ENCODE measurements at places on chromosomes 12 and 14.

GRCh38 chr12:111390910-111391309, 14.8 kb upstream of the SH2B3 start:
- DNase-seq, result no peak

GRCh38 chr12:131142891-131143657, 189.4 kb downstream of the ADGRD1 start:
- no peak for DNase-seq

DNA sequence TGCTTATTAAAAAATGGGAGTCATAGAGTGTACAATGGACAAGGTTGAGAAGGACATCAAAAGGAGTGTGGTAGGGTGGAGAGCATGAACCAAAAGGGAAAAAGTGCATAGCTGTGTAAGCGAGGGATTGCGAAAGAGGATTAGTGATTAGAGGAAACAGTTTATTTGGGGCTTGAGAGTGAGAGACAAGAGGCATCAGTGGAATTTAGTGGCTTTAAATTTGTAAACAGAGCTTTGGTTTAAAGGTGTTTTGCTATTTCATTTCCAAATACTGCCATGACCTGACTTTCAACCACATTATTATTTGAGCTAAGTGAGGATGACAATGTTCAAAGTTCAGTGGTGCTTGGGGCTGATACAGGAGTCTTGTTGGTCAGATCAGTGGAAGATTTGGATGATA, 53.4 kb downstream of the SLC16A7 start:
- peak; percentile 28 for DNase-seq

GRCh38 chr12:101799774-101800173, 31.0 kb downstream of the GNPTAB start:
- DNase-seq, result no peak

GRCh38 chr12:96513681-96514080, 24.3 kb downstream of the CFAP54 start:
- no peak for DNase-seq

DNA sequence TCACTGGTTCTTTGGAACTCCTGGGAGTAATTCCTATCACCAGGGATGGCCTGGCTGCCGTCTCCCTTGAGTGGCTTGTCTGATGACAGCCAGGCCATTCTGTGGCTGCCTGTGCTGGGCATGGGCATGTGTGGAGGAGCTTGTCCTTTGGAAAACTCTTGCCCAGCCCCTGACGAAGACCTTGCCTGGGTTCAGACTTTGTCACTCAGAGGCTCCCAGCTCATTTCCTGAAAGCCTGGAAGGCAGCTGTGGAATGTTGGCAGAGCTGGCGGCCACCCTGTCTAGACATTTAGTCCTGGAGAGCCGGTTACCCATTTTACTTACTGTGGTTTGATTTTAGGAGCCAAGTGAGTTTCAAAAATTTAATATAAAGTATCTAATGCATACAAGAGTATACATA, 34.0 kb downstream of the TUNAR start:
- DNase-seq, result no peak

DNA sequence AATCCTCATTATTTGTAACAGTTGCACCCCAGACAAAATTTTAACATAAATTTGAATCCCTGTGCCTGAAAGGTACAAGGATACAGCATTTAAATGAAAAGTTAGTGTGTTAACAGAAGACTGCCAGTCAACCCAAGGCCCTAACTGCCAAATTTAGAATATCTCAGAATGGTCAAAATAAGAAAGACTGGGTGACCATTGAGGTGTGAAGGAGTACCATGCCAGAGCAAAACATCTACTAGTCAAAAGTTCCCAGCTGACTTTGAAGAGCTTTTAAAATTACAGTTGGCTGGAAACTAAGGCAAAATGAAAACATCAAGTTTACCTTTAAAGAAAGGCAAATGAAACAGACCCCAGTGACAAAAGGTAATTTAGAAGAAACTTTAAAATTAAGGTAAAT, 18.4 kb downstream of the SAV1 start:
- DNase-seq, result no peak

DNA sequence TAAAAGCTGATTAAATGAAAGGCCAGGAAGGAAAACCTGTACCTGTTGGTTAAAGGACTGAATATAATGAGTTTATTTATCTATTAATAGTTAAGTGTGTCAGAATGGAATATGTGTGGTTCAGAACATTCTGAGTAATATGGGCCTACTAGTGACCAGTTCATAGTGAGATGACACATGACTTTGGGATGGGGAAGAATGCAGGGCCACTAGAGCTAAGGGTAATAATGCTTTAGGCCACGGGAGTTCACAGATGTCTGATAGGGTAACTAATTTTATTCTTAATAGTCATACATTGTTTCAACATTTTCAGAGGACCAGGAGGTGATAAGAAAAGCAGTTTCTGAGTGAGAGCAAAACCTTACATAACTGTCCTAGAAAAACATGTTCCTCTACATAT, 247.8 kb upstream of the OR4E1 start:
- no peak for DNase-seq

DNA sequence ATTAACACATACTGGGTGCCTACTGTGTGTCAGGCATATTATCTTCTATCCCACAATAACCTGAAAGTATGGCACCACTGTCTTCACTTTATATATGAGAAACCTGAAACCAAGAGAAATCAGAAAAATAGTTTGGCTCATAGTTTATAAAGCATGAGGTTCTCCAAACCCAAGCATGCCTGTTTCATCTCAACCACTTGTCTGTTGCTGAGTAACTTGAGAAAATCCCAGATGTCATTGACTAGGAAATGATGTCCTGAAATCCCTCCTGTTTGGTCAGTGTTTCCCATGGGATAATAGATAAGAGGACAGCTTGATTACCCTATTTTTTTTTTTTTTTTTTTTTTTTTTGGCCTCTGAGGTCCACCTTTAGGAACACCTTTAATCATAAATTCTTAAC, 2.6 kb upstream of the IFNG-AS1 start:
- DNase-seq, result no peak

All from AG09319 (cell line).